Osteocyte (in vitro differentiated cells): ENCODE measurements at places on chromosomes 16 and 17. TPM values are rescaled to one million over a fixed set of nuclear protein-coding genes. Genes with fewer than 3 reads are reported as not detected.
A peak's percentile ranks its signal among the peaks of the same experiment; 100 is the strongest.

Gene ANKFN1
- not detected in 2 replicates for total RNA-seq

Gene OR1A1
- not detected in 2 replicates for total RNA-seq

- peak; percentile 94 for DNase-seq
- H3K36me3 ChIP-seq: no peaks in the 10 kb centered on the region
- peak overlapping the region; percentile 26 for H3K4me3 ChIP-seq
- no peaks in the 10 kb centered on the region for H3K27me3 ChIP-seq
- peaks cover 45% of the 10 kb centered on the region for H3K4me1 ChIP-seq
- H3K27ac ChIP-seq: peak overlapping the region; percentile 93
Measured at GRCh38 chr16:69482410-69482991, 58.1 kb downstream of the CYB5B start.

DNA sequence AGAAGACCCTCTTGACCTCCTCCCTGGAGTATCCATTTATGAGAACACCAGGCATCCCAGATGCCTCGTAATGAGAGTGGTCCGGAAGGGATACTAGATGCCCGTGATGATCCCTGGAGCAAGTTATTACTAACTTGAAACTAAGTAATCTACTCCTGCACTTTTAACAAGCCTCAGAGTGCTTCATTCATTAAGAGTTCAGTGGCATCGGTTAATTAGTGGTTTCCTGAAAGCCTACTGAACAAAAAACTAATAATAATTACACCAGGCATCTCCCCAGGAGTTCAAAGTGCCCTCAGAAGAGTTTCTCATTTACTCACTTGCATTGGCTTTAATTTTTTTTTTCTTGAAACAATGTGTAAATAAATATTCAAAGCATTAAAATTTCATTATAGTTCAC lies 22.2 kb downstream of the ZNF75A start:
- H3K36me3 ChIP-seq: peaks cover 2% of the 10 kb centered on the region
- no peak overlapping the region for H3K4me3 ChIP-seq
- no peaks in the 10 kb centered on the region for H3K27me3 ChIP-seq
- no peak overlapping the region for H3K27ac ChIP-seq
- no peaks in the 10 kb centered on the region for H3K4me1 ChIP-seq
- DNase-seq: no peak

DNA sequence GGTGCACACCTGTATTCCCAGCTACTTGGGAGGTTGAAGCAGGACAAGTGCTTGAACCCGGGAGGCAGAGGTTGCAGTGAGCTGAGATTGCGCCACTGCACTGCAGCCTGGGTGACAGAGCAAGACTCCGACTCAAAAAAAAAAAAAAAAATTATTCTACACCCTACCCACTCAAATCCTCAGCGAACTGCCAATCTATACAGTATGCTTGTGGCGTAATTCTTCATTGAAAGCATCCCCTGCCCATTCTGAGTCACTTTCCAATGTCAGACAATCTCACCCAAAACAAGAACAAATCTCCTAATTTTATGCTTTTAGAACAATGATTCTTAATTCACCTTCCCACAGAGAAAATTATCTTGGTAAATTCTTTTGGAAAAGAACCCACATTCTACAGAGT lies 12.0 kb downstream of the AMFR start:
- H3K27me3 ChIP-seq: no peaks in the 10 kb centered on the region
- no peak for DNase-seq
- peaks cover 17% of the 10 kb centered on the region for H3K4me1 ChIP-seq
- H3K27ac ChIP-seq: no peak overlapping the region

GRCh38 chr17:80800481-80801391 lies 190.9 kb upstream of the CHMP6 start:
- H3K36me3 ChIP-seq: peaks cover 4% of the 10 kb centered on the region
- H3K27me3 ChIP-seq: no peaks in the 10 kb centered on the region
- H3K4me1 ChIP-seq: peaks cover 28% of the 10 kb centered on the region

- no peak overlapping the region for H3K27ac ChIP-seq
- H3K36me3 ChIP-seq: no peaks in the 10 kb centered on the region
- H3K4me3 ChIP-seq: no peak overlapping the region
- no peak for DNase-seq
Measured at GRCh38 chr17:17402558-17402957, 74.2 kb upstream of the MED9 start.

GRCh38 chr16:49352892-49353291 lies 20.7 kb upstream of the C16orf78 start:
- no peaks in the 10 kb centered on the region for H3K4me1 ChIP-seq
- no peak for DNase-seq
- H3K27ac ChIP-seq: no peak overlapping the region
- no peaks in the 10 kb centered on the region for H3K36me3 ChIP-seq
- peaks cover 2% of the 10 kb centered on the region for H3K27me3 ChIP-seq

DNA sequence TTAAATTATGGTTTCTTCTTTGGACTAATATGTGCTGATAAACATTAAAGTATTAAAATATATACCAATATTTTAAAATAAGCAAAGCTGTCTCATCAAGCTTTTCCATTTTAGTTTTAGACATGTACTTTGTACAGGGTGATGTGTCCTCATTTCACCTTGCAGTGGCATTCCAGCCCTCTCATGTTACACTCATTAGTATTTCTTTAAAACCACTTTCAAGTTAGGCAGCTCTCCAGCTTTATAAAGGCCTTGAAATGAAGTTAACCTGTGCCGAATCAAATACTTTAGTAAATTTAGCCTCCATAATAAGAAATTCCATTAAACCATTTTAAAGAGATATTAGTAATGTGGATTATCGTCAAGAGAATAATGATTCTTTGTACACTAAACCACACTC lies 107.6 kb upstream of the HLF start:
- no peak overlapping the region for H3K4me3 ChIP-seq
- no peak for DNase-seq
- peaks cover 40% of the 10 kb centered on the region for H3K4me1 ChIP-seq
- H3K27ac ChIP-seq: peak overlapping the region; percentile 41

GRCh38 chr17:34723875-34724274 lies 144.5 kb downstream of the TMEM132E start:
- H3K36me3 ChIP-seq: no peaks in the 10 kb centered on the region
- no peaks in the 10 kb centered on the region for H3K4me1 ChIP-seq
- H3K4me3 ChIP-seq: no peak overlapping the region
- no peak overlapping the region for H3K27ac ChIP-seq
